Renal cortex interstitium (tissue), 15 donors: ENCODE measurements at places on chromosomes 12 and 14.

GRCh38 chr14:44463356-44464004 is 43.6 kb downstream of the FSCB start:
- DNase-seq: no peak

- no peak for DNase-seq
Measured at GRCh38 chr12:49340095-49340870, 3.3 kb upstream of the C1QL4 start.

GRCh38 chr14:102988054-102988453 is 65.6 kb downstream of the AMN start:
- no peak for DNase-seq

DNA sequence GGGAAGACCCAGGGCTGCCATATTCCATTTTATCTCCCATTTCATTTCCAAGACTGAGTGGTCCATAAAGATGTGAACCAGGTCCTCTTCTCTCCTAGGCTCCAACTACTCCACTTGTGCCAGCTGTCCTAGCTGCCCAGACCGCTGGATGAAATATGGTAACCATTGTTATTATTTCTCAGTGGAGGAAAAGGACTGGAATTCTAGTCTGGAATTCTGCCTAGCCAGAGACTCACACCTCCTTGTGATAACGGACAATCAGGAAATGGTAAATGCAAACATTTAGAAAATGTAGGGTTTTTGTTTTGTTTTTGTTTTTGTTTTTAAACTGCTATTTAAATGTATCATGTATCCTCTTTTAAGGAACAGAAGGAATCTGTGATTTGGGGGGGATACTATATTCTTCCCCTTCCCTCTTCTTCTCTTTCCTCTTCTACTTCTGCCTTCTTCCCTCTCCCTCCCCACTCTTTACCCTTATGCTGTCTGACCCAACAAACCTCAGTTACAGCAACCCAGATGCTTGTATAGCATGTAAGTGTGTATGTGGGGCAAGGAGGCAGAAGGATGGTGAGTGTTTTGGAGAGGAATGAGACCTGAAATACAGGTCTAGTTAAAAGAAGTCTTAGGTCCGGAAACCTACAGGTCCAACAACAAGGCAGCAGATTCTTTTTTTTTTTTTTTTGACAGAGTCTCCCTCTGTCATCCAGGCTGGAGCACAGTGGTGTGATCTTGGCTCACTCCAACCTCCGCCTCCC is 5.9 kb downstream of the KLRG1 start:
- no peak for DNase-seq

- DNase-seq: no peak
Measured at GRCh38 chr12:72267974-72268373, 4.2 kb upstream of the TRHDE start.

DNA sequence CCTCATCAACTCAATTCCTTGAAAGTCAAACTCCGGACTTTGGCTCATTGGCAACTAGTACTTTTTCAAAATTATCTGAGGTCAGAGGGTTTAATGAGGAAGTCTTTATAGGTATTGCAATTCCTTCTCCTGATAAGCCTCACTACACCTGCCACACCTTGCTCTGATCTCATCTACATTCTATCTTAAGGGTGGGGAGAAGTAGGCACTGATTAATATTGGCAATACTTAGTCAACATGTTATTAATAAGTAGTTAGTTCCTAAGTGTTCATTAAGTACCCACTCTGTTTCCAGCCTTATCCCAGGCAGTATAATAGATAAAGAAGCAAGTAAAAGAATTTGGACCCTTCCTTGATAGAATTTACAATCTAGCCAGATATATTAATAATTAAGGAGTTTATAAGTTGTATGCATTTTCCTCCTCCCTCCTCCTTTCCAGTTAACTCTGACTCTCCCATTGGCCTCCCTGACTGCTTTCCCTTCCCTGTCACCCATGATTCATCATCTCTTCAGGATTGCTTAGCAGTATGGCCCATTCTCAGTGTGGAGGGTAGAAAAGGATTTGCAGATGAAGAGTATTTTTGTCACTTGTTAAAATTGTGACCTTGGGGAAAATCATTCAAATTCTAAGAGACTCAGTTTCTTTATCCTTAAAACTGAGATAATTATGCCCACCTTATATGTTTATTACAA is 231.0 kb upstream of the ATP2B1 start:
- no peak for DNase-seq

GRCh38 chr12:132423820-132424645 is 65.9 kb upstream of the FBRSL1 start:
- DNase-seq: no peak

DNA sequence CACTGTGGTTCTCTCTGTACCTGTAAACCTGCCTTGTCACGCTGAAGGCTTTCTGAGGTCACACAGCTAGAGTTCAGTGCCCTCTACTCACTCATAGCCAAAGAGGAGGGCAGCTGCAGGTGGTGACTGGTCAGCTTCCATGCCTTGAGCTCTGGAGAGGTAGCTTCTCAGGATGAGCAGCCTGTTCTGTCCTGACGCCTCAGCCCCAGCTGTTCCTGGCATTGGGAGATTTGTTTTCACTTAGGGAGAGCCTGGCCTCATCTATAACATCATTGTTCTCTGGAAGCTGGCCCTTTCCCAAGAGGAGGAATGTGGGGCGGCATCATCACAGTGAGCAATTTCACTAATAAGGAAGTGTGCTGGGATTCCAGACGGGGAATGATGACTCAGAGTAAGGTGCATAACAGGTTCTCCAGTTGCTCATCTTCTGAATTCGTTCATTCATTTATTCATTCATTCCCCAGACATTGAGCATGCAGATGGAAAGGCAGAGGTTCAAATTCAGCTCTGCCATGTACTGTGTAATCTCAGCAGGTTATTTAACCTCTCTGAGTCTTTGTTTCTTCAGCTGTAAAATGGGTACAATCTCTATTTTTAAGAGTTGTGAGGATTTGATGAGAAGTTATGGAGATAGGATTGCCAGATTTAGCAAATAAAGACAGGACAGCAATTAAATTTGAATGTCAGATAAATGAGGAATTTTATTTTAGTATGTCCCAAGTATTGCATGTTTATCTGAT is 255.8 kb upstream of the CRY1 start:
- no peak for DNase-seq

DNA sequence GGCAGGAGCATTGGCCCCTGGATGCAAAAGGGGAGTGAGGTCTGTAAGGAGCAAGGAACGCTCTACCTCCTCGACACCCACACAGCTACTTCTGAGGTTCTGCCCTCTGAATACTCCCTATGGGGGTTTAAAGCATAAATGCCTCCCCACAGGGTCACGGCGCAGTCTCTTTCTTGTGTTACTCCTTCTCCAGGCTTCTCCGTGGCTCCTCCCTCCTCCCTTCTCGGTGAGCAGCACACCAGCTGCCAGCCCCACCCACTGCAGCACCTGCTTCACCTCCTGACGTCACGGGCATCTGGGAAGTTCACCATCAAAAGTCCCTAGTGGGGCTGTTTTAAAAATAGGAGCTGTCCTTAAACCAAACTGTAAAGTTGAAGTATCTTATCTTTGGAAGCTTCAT is 67.3 kb downstream of the SPTB start:
- peak; percentile 29 for DNase-seq

DNA sequence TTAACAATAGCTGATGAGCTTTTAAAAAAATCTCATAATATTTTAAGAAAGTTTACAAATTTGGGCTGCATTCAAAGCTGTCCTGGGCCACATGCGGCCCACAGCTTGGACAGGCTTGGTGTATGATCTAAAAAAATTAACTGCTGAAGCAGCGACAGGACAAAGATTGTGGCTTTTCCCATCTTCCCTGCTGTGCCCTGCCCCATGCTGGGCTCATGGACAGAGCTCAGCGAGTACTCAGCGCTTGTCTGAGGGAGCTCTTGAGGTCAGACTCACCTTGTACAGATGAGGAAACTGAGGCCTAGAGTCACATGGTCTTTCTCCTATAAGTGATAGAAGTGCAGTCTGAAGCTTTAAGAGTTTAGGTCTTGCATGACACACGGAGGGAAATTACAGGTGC is 15.0 kb downstream of the EVL start:
- no peak for DNase-seq

- no peak for DNase-seq
Measured at GRCh38 chr12:42426746-42427145, 100.8 kb downstream of the PPHLN1 start.

DNA sequence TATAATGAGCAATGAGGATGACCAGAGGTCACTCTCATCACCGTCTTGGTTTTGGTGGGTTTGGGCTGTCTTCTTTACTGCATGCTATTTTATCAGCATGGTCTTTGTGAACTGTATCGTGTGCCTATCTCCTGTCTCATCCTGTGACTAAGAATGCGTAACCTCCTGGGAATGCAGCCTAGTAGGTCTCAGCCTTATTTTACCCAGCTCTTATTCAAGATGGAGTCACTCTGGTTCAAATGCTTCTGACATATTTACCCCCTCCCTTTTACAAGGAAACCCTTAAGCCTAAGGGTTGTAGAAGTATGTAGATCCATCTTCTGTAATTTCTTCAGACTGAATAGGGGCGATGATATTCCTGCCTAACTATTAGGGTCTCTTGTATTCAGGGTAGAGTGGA is 8.4 kb downstream of the IFI27L1 start:
- DNase-seq: no peak

DNA sequence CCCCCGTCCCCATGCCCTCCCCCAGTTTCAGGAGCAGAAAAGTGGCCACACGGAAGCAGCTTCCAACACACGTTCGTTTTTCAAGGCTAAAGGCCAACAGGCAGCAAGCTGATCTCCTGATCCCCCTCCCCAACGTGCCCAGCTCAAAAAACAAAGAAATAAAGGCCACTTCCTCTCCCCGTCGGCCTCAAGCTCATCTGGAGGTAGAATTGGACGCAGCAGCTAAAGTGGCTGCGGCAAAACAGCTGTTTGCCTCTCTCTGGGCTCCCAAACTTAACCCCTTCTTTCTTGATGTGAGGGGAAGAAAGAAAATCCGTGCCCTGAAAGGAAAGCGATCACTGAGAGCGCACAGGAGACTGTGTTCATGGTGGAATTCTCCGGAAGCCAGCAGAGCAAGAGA is 66.3 kb downstream of the SCARB1 start:
- DNase-seq: no peak

DNA sequence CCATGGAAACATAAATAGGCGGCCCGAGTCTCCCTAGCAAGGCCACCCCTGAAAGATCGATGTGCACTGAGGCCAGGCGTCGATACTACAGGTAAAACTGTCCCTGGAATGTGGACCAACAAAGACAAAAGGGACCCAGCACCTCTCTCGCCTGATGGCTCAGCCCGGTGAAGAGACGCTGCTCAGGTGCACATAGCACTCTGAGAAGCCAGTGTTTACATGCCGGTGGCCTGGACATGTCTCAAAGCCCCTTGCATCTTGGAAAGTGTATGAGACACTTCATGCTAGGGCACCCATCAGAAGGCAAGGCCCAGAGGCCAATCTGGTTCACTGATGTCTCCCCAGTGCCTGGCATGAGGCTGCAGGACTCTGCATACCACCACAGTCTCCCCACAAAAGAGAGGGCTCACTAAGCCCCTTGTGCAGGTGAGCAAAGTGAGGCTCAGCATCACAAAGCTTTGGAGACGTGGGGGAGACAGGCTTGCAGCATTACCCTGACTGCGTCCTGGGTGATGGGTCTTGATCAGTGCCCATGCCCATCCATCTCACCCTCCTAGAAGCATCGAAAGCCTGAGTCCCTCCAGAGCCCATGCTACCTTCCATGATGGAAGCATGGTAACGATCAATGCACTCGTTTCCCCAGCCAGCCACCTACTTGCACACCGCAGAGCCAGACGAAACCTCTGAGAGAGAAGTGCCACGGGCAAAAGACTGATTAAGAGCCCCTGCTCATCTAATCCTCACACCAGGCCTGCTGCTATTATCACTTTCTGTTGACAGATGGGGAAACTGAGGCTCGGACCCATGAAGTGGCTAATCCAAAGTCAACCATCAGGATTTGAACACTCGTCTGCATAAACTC is 16.1 kb downstream of the BCL11B start:
- no peak for DNase-seq

- peak; percentile 29 for DNase-seq
Measured at GRCh38 chr14:75630695-75631452, 29.8 kb downstream of the ERG28 start.

GRCh38 chr12:57483466-57483865 is 3.8 kb upstream of the ARHGAP9 start:
- DNase-seq: no peak

- no peak for DNase-seq
Measured at GRCh38 chr12:82638324-82638723, 48.4 kb upstream of the TMTC2 start.

DNA sequence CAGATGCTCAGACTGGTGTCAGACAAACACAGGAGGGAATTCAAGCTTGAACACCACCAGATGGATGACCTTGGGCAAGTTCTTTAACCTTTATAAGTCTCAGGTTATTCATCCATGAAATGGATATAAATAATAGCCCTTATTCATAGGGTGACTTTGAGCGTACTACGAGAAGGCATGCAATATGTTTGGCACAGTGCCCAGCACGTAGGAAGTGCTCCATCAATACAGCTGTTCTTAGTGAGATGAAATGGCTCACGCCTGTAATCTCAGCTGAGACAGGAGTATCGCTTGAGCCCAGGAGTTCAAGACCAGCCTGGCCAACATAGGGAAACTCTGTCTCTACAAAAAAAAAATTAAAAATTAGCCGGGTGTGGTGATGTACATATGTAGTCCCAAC is 84.8 kb upstream of the FICD start:
- no peak for DNase-seq

DNA sequence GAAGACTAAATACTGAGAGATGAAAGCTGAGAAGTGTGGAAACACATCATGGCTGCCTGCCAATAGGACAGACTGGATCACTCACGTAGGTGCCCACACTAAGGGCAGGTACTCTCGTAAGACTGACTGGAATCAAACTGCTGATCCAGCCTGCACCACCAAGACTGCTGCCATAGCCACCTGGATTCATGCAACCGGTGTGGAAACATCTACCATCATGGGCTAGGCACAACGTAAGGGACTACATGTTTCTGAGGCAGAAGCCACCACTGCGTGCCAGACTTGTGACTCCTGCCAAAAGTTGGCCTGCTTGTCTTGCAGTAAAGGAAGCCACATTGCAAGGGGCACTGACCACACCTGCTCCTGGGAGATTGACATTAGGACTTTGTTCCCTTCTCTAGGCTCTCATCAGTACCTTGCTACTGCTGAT is 3.8 kb downstream of the POMT2 start:
- no peak for DNase-seq

DNA sequence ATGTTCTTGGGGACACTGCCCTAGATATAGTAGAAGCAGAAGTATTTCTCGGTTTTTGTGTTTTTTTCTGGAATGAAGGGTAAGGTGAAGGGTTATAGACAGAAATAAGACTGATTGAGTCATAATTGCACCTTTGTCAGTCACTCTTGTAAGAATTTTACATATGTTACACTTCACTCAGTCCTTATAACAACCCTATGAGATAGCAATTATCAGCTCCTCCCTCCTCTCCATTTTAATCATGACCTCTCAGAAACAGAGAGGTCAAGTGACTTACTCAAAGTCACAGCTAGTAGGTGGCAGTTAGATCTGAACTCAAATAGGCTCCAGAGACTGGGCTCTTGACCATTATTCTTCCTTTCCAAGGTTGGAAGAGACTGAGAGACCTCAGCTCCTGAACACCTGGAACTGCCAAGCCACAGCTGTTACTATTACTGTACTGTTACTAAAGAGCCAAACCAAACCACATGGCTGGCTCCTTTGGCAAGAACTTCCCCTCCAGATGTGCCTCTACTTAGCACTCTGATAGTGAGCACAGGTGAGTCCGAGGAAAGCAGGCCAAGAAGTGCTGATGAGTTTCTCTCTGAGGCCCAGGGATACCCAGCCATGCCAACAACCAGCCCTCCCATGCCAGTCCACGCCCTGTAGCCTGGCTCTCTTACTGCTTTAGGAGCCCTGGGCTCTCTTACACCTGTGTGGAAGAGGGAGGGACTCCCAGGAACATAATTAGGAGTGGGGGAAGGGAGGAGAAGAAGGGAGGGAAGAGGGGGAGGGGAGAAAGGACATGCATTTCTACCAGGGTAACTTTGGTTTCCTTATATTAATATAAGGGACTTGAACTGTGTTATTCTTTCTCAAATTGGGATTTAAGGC is 121.3 kb downstream of the CRADD start:
- no peak for DNase-seq
